ENCODE measurements at places on chromosomes 11 and 22.

GRCh38 chr11:110410651-110411050 is 19.1 kb upstream of the FDX1 start:
- DNase-seq = no peak

- no peak for DNase-seq
These were observed 9.4 kb downstream of the RTN4R start for GRCh38 chr22:20258584-20259326.

DNA sequence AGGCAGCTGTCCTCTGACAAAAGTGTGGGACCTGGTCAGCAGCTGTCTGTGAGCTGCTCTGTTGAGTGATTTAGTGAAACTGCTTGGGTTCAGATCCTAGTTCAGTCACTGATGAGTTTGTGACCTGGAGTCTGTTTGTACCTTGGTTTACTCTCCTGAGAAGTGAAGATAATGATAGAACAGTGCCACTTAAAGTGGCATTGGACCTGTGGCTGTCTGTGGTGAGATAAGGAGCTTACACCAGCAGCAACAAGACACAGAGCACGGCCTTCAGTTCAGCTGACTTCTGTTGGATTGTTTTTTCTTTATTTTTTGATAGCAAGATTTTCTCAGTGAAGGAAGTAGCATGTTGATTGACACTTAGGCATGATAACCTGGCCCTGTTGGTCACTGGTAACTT is 46.2 kb upstream of the CTTN start:
- no peak for DNase-seq

- DNase-seq = no peak
These were observed 21.8 kb downstream of the MCAM start for GRCh38 chr11:119295178-119295577.

DNA sequence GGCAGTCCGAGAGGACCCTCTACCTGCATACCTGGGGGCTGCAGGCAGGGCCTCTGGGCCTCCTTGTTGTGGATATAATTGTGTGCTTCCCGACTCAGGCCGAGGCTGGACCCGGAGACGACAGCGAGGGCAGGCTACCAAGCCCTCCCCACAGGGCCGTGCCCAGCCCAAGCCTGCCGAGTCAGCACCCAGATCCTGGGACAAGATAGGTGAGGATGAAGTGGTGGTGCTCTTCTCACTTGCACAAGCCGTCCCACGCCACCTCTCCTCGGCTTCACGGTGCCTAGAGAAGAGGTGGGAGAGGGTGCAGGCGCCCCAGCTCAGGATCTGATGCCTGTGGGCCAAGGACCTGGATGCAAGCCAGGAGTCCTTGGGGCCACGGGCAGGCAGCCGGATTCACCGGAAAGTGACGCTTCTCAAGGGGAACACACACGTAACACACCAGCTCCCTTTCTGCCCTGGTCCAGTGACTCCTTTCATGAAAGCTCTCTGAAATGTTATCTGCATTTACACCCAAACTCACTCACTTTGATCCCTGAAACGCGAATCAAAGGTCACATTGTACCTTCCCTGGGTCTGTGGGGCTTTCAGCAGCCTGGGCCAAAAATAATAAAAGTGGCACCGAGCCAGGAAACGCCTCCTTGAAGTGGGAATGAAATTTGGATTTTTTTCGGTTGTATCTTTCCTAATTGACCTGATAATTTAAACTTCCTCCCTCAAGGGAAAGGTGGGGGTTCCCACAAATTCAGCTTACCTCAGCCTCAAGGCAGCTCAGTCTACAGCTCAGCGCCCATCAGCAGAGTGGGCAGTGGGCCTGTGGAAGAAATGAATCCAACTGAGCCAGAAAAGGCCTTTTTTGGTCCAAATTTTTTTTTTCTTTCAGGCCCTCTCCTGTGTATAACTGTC is 1.1 kb upstream of the GNB1L start:
- DNase-seq = peak; percentile 43

- DNase-seq = no peak
These were observed 60.5 kb downstream of the MORC2 start for GRCh38 chr22:30908051-30908461.

DNA sequence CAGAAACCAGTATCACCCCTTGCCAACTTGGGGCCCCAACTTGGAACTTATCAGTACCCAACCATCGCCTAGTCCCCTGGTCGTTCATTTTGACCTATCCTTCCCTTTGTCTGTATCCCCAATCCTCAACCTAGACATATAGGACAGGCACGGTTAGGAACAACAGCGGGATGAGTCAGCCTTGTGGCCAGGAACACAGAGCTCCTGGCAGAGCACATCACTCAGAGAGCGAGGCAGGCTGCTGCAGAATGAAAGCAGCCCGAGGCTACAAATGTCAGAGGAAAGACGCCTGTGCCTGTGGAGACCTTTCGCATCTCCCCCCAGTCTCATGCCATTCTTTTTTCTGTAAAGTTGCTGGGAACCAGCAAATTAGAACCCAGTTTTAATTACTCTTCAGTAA is 14.6 kb downstream of the DKK3 start:
- DNase-seq = no peak

GRCh38 chr11:77876045-77876444 is 55.1 kb downstream of the AAMDC start:
- DNase-seq = no peak

DNA sequence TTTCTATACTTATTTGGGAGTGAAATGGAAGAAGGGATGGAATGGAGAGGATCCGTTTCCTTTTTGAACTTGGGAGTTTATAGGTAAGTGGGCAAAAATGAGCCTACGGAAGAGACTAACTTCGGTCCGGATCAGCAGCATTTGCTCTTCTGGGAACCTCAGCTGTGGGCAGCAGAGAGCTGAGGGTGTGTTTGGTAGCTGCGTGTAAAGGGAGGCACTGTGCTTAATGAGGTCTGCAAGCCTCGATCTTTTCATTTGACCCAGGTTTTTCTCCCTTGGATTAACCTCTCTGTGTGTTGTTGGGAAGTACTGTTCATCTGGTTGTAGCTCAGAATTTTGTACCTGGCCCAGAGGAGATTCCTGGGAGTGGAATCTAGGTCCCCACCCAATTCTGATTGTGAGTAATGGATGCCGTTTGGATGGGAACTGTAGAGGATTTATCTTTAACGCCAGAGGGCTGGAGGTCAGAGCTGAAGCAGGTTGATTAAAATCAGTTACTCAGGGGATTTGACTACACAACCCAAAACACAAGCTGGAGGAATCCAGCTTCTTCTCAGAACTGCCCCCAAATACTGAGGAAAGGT is 201.6 kb upstream of the SORL1-AS1 start:
- no peak for DNase-seq

- DNase-seq = no peak
These were observed 242.7 kb upstream of the NCAM1 start for GRCh38 chr11:112718483-112718882.
